GM19239 (cell line): ENCODE measurements at places on chromosomes 5 and 9.

- DNase-seq = no peak
These were observed 24.0 kb downstream of the PTGES2 start for GRCh38 chr9:128103589-128103962.

GRCh38 chr5:7395432-7395946 is 449 bp upstream of the ADCY2 start:
- no peak for DNase-seq

GRCh38 chr5:72840041-72840440 is 23.6 kb downstream of the TNPO1 start:
- no peak for DNase-seq

- no peak for DNase-seq
These were observed 16.7 kb upstream of the SLC28A3 start for GRCh38 chr9:84357275-84357674.

GRCh38 chr5:127757576-127757975 is 54.4 kb downstream of the CCDC192 start:
- peak; percentile 36 for DNase-seq

GRCh38 chr5:79122973-79123372 is 11.4 kb downstream of the BHMT start:
- no peak for DNase-seq

GRCh38 chr5:176553260-176554085 is 4.3 kb downstream of the CDHR2 start:
- DNase-seq = no peak

DNA sequence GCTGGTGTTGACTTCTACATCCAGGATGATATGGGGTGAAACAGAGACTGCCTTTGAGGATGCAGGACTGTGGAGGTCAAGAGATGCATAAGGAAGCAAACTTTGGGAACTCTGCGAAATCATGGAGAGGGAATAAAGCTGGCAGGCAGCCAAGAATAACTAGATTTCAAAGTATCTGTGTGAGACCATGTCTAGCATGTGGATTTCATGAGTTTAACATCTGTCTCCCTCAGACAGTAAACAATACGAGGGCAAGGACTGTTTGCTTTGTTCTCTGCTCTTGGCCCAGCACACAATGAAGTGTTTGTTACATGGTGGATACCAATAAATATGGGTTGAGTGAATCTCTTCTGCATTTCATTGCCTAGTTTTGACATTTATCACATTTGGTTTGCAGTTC is 71.3 kb downstream of the RASEF start:
- no peak for DNase-seq

- no peak for DNase-seq
These were observed 40.8 kb downstream of the WHRN start for GRCh38 chr9:114464281-114465051.

DNA sequence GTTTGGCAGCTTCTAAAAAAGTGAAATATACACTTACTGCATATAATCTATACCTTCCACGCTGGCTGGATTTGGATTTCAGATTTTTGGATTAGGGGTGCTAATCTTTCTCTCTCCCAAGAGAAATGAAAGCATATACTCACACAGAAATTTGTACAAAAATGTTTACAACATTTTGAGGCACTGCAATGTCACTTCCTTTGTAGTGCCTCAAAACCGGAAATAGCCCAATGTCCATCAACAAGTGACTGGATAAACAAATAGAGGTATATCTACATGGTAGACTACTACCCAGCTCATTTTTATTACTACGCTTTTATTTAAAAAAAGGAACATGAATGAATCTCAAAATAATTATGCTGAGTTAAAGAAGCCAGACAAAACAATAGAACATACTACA is 74.0 kb upstream of the MIER3 start:
- DNase-seq = no peak

DNA sequence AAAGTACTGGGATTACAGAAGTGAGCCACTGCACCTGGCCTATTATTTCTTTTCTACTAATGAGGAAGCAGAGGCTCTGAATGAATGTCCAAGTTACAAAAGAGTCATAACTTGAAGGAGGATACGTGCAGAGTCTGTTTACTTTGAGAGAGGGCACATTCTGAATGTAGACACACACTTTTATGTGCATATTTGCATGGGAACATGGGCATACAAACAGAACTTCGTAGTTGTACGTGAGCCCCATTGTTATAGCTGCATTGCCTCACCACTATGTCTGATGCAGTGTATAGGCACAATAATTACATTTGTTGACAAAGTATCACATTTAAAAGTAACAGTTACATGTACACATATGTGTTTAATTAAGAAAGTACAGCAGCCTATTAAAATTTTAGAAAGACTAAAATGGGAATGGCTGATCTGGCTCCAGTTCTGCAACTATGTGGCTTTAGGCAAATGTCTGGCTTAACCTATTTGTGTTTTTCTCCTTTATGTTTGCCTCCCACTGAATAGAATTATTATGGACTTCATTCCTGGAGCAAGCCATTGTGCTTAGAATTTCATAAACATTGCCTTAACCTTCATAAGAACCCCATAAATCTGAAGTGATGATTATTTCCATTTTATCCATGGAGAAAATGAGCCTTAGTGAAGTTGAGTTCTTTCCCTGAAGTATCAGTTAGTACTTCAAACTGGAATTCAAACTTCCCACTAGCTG is 3.0 kb upstream of the DPYSL3 start:
- no peak for DNase-seq
